ENCODE measurements at places on chromosomes 4 and X.

DNA sequence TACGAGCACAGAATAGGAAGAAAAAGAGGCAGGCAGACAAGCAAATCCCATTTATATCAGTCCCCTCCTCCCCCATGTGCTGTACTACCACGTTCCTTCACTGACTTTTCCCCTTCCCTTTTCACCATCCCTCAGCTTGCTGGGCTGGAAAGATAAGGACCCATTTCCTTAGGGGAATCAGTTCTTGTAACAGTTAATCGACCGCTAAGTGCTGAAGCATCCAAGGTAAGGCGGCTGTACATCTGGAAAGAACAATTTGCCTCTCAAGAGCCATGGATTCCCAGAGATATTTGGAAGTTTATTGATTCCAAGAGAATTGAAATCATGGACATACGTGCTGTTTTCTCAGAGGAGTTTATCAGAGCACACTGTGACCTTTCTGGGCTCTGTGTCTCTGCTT lies 1688.0 kb downstream of the STIM2 start:
- no peak for DNase-seq

GRCh38 chr4:14943749-14944148 lies 58.5 kb upstream of the CPEB2 start:
- no peak for DNase-seq

- DNase-seq = no peak
Observed at GRCh38 chr4:175127314-175127713, 209.2 kb downstream of the ADAM29 start.

DNA sequence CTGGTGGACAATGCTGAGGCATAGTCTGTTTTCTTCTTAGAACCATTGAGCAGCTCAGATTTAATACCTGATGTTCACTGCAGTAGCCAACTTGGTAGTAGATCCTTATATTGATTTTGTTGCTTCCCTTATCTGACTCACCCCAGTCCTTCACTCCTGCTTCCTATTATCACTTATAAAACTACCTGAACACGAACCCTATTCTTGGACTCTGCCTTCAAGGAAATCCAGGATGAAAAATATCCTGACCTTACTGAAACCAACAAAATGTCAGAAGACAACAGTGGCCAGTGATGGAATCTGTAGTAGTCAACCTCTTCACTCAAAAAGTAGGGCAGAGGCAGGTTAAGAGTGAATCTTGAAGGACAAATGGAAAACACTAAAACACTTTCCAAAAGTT lies 98.1 kb downstream of the CPEB2 start:
- DNase-seq = no peak

- DNase-seq = no peak
Observed at GRCh38 chr4:171025343-171025742, 787.9 kb upstream of the GALNTL6 start.

- no peak for DNase-seq
Observed at GRCh38 chr4:3512719-3513118, 19.5 kb downstream of the LRPAP1 start.
